ENCODE measurements at places on chromosomes 11 and 22.

GRCh38 chr11:102225689-102226568 lies 91.4 kb upstream of the BIRC3 start:
- DNase-seq: no peak

- no peak for DNase-seq
Observed at GRCh38 chr22:48827268-48827846, 1000.3 kb downstream of the BRD1 start.

- DNase-seq: no peak
Observed at GRCh38 chr22:22159384-22159783, 85.2 kb upstream of the VPREB1 start.

DNA sequence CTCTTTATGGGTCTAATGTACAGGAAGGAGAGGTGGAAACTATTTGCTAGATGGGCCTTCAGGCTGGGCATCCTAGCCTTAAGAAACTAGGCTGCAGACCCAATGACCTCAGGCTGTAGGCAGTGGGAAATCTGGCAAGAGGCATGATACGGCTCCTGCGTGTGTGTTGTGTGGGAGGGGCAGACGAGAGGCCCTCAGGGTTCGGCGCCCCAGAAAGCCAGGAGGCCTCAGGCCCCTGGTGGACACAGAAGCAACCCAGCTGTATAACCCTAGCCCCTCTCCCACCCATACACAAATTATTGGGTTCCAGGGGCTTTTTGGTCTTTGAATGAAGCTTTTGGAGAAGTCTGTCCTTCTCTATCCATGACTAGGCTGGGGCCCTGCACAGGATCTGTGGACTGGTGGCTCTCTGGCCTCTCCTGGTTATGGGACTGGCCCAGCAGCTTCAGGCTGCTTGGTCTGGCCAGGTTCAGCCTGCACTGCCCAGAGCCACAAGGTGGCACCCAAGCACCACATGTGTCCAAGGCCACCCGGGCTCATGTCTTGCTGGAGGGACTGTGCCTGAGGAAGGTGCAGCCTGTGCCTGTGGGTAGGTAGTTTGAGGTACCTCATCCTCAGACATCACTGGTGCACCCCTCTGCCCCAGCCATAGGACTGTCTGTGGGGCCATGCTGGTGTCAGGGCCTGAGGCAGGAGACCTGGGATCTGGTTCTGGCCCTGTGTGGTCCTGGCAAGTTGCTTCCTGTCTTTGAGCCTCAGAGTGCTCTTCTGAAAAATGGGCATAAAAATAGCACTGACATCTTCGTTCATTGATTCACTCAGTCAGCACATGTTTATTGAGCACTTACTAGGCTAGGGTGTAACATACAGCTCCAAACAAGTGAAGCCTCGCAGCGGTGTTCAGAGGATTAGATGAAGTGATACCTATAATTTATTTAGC lies 87.5 kb downstream of the RRM1 start:
- DNase-seq: no peak

DNA sequence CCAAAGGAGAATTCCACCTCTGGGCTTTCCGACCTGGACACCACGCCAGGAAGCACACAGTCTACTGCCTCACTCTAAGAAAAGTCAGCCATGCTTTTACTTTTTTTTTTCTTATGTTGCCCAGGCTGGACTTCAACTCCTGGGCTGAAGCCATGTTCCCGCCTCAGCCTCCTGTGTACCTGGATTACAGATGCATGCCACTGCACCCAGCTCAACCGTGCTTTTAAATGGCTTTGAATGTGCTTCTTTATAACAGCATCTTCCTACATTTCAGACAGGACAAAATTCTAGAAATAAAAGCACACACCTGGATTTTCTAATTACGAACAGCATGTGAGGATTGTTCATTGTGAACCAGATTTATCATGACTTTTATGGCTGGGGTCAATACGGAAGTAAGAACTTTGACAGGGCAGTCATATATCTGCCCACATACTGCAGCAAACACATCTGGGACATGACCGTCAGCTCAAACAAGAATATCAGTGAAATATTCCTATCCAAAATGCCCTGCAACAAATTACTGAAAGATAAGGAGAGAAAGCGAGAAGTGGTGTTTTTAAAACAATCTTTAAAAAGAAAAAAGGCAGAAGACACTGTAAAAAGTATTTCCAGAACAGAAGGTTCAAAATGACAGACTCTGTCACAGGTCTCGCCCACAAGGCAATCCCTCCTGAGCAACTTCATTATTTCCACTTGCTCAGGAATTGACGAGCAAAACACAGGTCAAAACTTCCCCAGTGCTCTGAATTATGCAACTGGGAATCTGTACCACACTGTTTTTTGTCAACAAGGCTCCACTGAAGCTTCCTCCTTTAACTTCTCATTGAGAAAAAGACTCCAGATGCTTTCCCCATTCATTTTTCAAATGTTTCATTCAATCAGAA lies 42.1 kb downstream of the PACSIN2 start:
- DNase-seq: no peak

- DNase-seq: peak; percentile 43
Observed at GRCh38 chr22:30605449-30606110, 1.4 kb upstream of the TCN2 start.

- DNase-seq: no peak
Observed at GRCh38 chr11:73154178-73154577, 12.1 kb upstream of the FCHSD2 start.

- no peak for DNase-seq
Observed at GRCh38 chr11:131683666-131684065, 313.3 kb downstream of the NTM start.

GRCh38 chr22:38191731-38192474 lies 9.9 kb upstream of the MAFF start:
- DNase-seq: no peak

- peak; percentile 2 for DNase-seq
Observed at GRCh38 chr11:70491696-70492472, 93.6 kb downstream of the CTTN start.

- no peak for DNase-seq
Observed at GRCh38 chr11:108805030-108805429, 140.2 kb downstream of the DDX10 start.

GRCh38 chr22:27461470-27461869 lies 340.1 kb downstream of the MN1 start:
- no peak for DNase-seq

DNA sequence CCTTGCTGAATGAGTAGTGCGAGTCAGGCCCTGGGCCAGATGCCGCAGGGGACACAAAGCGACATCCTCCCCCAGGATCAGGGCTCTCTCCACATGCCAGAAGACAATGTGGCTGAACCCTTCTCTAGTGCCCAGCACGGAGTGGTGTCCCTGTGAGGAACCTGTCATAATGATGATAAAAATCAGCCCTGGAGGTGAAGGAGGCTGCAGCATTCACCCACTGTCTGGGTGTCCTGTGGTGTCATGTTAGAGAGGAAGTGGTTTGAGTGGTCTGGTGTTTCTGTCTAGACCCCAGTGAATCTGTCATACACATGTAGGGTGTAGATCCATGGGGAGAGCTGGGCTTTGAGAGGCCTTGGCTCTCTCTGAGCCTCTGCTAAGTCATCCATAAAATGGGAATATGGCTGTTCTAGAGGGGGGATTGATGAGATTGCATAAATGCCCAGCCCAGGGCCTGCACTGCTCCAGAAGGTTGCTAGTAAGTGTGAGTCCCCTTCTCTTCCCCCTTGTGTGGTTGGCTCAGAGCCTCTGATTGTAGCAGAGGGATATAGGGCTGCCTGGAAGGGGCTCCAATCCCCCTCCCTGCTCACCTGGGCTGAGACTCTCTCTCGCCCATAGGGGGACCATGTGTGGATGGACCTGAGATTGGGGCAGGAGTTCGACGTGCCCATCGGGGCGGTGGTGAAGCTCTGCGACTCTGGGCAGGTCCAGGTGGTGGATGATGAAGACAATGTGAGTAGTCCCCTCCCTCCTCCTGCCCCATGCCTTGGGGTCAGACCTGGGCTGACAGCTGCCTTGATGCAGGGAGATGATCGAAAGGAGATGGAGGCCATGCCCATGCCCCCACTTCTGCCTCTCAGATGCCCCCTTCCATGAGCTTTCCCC lies 14.3 kb downstream of the MYO7A start:
- no peak for DNase-seq

- DNase-seq: no peak
Observed at GRCh38 chr11:109093354-109093753, 328.6 kb upstream of the C11orf87 start.

- no peak for DNase-seq
Observed at GRCh38 chr22:45823336-45823735, 151.7 kb downstream of the ATXN10 start.

GRCh38 chr11:100753172-100753543 lies 66.1 kb downstream of the ARHGAP42 start:
- no peak for DNase-seq

DNA sequence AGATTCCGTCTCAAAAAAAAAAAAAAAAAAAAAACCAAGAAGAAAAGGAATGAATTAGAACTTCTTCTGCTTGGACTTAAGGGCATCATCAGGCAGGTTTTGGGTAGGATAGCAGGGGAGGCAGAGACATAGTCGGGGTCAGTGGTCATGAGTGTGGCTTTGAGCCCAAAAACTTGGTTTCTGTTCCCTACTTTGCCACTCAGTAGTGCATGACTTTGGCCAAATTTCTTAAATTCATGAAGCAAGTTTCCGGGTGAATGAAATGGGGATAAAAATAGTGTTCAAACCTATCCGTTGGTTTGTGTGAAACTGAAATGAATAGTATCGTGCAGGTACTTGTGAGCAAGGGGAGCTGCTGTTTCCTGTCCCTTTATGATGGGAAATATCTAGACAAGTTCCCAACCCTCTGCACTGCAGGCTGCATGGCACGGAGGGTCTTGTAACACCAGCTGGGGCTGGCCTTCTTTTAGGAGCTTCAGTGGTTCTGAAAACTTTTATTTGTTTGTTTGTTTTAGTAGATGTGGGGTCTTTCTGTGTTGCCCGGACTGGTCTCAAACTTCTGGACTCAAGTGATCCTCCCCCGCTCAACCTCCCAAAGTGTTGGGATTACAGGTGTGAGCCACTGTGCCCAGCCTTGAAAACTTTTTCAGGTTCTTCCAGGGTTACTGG lies 18.4 kb downstream of the NEAT1 start:
- DNase-seq: no peak

GRCh38 chr11:13868710-13869397 lies 93.7 kb upstream of the SPON1 start:
- DNase-seq: no peak
